NCI-H1694 (cell line): ENCODE measurements at places on chromosomes 5 and 9.

DNA sequence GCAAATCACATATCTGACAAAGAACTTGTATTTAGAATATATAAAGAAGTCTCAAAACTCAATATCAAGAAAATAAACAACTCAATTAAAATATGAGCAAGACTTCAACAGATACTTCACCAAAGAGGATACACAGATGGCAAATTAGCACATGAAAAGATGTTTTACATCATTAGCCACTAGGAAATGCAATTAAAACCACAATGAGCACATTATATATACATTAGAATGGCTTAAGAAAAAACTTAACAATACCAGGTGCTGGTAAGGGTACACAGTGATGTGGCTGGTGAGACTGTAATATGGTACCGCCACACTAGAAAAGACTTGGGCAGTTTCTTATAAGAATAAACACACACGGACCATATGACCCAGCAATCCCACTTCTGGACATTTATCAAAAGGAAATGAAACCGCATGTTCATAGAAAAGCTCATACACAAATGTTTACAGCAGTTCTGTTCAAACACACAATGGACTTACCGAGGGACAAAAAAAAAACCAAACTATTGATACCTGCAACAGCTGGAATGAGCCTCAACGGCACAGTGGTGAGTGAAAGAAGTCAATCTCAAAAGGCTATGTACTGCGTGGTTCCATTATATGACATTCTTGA is 27.6 kb downstream of the SEMA4D start:
- DNase-seq, result no peak

DNA sequence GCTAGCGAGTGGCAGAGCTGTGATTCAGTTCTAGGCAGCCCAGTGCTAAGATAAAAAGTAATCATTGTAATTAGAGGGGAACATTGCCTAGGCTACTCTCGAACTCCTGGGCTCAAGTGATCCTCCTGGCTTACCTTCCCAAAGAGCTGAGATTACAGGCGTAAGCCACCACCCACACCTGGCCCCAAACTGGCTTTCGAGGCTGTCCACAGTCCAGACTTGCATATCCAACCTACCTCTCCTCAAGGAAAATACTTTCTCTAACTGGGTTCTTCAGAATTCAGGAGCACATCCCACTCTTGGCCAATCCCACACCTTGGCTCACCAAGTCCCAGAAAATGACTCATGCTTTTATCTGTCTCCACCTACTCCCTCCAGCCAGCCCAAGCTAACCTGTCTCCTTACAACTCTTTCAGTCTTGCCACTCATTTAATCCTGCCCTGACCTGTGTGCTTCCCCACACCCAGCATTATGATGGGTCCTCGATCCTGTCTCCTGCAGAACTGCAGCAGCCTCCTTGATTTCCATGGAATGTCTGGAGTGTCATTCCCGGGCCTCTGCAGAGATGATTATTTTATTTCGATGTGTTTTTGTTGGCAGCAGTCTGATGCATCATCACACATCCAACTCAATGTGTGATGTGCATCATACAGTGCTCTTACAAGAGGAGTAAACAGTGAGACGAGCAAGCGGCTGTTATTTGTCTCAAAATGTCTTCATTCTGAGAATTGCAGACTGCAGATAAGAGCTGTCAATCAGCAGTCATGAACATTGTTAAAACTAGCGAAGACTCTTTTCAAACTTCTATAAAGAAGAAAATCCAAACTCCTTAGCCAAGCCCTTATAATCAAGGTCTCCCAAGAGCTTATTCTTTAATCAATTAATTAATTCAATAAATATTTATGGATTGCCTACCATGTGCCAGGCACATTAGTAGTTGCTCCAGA is 167.3 kb downstream of the SEC61B start:
- DNase-seq, result no peak

DNA sequence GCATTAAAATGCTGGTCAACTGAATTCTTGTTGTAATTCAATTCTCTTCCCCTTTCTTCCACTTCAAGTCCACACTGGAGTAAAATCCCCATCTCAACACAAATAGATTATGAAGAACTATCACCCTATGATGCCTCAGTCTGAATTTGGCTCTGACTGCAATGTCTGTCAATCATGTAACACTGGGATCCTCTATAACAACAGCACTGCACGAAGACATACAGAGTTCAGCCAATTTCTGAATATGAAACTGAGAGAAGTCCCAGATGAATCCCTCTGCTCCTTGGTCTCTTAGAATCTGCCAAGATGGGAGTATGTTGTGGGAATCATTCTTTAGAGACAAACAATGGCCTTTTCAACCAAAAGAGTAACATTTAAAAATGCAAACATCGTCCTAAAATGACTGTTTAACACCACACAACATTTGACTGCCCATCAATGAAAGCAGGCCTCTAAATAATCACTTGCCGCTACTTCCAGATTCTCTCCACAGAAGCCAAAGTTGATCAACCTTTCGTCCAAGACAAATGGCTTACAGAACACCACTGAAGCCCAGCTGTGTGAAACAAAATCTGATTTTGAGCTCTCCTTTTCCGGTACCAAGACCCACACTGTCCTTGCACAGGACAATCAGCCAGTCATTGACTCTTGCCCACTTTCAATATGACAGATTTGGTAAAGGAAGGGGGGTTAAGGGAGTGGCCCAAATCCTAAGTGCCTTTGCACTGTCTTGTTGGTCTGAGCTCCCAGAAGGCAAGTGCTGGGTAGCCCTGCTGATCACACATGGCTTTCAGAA is 258.0 kb downstream of the EBF1 start:
- DNase-seq, result no peak

DNA sequence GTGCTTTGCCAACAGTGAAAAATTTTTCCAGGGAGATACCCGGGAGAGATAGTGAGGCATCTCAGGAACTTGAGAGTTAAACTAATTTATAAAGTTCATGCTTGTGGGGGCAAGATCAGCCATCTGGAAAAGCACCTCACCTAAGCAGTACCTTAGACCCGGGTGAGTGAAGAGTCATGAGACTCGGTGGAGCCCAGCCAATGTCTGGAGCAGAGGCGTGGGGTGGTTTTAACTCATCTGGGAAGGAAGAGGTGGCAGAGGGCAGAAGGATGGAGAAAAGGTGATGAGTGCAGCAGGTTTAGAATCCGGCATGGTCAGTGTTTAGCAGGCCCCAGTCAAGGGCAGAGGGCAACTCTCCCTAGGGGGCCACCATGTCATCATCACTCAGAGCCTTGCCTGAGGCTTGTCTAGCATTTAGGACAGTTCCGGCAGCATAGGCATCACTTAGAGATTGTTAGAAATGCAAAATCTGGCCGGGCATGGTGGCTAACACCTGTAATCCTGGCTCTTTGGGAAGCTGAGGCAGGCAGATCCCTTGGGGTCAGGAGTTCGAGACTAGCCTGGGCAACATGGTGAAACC is 4.3 kb upstream of the RNF183 start:
- DNase-seq, result no peak

DNA sequence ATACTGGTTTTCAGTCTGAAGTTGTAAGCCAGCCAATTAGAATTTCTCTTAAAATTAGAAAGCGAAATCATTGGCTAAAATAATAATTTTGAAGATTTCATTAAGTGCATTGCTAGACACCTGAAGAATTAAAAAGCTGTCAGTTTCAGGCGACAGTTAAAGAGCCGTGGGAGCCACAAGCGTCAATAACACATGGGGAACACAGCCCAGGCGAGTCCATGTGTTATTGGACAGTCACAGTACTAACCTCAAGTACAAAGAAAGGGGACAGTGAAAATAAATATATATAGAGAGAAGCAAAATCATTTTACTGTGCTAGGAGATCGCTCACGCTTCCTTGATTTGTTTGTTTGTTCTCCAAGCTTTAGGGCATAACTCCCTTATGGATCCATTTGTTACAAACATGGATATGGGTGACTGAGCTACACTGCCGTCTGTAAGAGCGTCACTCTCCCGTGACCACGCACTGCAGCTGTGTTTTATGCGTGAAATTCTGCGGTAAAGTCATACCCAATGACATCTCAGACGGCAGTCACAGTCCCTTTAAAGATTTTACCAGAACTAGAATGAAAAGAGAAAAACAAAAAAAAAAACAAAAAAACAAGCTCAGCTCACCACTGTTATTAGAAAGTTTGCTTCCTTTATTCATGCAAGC is 83.2 kb downstream of the USP20 start:
- DNase-seq, result no peak

- no peak for DNase-seq
These were observed 106.8 kb downstream of the DMRT2 start for GRCh38 chr9:1156794-1157550.

- DNase-seq, result no peak
These were observed 25.2 kb downstream of the TGFBR1 start for GRCh38 chr9:99130069-99130468.

GRCh38 chr5:110063640-110064602 is 374.2 kb downstream of the MAN2A1 start:
- no peak for DNase-seq

- DNase-seq, result no peak
These were observed 20.2 kb downstream of the DAB2IP start for GRCh38 chr9:121671612-121672155.

DNA sequence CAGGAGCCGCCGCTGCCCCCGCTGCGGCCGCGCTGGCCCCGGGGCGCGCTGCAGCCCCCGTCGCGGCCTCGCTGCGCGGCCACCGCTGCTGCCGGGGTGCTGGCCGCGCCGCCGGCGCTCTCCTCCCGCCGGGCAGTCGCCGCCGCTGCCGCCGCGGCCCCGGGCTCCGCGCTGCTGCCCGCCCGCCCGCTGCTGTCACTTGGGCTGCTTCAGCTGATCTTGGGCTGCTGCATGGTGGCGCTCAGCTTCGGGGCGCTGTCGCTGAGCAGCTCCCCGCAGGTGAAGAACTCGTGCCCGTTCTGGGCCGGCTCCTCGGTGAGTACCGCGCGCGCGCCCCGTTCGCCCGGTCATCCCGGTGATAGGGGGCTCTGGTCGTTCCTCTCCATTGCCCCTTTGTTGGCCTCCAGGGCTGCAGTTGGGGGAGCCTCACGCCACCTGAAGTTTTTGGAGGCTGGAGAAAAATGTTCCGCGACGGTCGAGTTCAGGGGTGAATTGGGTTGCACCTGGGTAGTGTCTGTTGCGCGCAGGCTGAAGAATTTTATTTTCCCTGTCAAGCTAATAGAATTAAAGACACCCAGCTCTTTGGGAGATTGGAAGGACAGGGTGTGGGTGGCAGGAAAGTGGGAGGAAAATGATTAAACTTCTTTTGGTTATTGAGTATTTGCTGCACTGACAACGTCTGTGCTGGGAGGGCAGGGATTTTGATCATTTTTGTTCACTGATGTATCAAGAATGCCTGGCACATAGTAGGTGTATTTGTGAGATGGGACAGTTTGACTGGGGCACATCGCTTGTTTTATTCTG is 596 bp downstream of the ENTREP1 start:
- no peak for DNase-seq

DNA sequence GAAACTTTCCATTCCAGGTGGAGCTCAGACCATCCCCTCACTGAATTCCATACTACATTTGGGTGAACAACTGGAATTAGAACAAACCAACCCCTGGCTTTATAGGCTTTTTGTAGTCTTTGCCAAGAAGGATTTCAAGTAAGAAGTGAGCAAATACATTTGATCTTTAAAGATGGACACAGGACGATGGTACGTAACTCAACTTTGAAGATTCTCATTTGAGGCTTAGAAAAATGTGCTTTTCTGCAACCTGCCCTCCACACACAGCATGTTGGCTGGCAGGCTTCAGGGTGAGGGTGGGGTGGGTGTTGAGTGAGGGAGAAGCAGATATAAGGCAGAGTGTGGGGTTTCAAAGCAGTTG is 175.8 kb downstream of the DCP2 start:
- no peak for DNase-seq

- no peak for DNase-seq
These were observed 159.7 kb downstream of the ATP10B start for GRCh38 chr5:160692271-160692670.

GRCh38 chr5:103942587-103943186 is 380.1 kb upstream of the NUDT12 start:
- no peak for DNase-seq

GRCh38 chr9:99809586-99810319 is 11.9 kb upstream of the NR4A3 start:
- DNase-seq, result no peak

- DNase-seq, result no peak
These were observed 105.1 kb downstream of the SERINC5 start for GRCh38 chr5:80150731-80151130.

GRCh38 chr5:146284016-146284415 is 54.6 kb upstream of the POU4F3 start:
- no peak for DNase-seq

GRCh38 chr5:132383984-132384383 is 14.5 kb downstream of the SLC22A5 start:
- DNase-seq, result no peak

DNA sequence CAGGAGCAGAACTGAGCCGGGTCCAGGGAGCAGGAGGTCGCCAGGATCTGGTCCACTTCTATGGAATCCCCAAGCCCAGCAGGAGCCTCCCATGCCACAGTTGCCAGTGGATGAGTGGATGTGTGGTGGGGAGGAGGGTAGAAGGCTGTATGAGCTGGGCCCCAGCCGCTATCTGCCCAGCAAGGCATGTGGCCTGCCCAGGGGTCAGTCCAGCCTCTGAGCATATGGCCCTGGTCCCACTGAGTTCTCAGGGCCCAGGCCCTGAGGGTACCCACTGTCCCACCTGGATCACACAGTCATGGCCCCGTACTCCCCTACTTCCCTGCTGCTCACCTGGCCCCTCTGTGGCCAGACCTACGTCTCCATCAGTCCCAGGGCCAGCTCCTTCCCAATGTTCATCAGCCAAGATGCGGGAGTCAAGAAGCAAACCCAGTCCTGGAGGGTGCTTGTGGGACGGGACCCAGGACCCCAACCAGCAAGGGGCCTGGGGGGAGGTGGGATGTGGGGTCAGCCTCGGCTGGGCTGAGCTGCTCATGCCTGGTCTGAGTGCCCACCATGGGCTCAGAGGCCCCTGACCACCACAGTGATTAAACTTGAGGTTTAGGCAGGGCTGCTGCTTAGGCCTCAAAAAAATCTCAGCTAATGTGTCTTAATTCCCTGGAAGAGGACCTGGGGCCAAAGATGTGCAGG is 152.7 kb downstream of the COL23A1 start:
- no peak for DNase-seq

- DNase-seq, result no peak
These were observed 594 bp downstream of the FAM120A start for GRCh38 chr9:93451849-93452709.

GRCh38 chr9:135223831-135224230 is 136.4 kb downstream of the OLFM1 start:
- no peak for DNase-seq

GRCh38 chr5:169161022-169161680 is 139.8 kb downstream of the SLIT3 start:
- no peak for DNase-seq

- DNase-seq, result no peak
These were observed 210.6 kb downstream of the AUH start for GRCh38 chr9:91150998-91151717.

DNA sequence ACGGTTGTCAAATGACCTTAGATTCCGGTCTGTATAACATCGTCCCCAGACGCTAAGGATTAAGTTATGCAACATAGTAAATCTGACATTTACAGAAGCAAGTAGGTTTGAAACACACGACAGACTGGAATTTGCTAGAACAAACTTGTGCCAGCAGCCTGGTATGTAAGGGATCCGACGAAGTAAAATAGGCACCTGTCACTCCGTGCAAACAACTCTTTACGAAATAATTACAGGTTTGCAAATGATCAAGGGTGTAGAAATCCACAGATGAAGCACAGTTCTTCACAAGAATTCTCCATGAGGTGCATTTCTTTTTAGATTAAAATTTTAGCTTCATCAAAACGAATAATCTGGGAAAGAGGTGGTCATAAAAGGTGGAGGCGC is 508 bp downstream of the MOCS2 start:
- no peak for DNase-seq
